ENCODE measurements at places on chromosomes 4 and X.

GRCh38 chr4:82989575-82990429, 20.8 kb downstream of the LIN54 start:
- no peak for DNase-seq

DNA sequence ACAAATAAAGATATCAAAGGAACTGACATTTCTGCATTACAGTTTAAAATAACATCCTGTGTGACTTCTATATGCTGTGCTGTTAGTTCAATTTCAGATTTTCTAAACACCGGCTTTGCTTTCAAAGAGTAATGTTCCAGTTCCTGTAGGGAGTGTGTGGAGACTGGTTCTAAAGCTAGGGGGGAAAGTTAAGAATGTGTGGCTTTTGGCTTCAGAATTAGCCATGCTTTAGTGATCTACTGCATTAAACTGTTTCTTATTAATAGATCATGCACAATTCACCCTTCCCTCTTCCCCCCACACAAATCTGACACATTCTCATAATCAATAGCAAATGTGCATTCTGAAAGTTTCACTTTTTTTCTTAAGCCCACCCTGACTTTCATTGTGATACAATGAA, 32.0 kb upstream of the DKK2 start:
- DNase-seq = no peak

- DNase-seq = no peak
Observed at GRCh38 chrX:107135965-107136307, 17.3 kb upstream of the RBM41 start.

DNA sequence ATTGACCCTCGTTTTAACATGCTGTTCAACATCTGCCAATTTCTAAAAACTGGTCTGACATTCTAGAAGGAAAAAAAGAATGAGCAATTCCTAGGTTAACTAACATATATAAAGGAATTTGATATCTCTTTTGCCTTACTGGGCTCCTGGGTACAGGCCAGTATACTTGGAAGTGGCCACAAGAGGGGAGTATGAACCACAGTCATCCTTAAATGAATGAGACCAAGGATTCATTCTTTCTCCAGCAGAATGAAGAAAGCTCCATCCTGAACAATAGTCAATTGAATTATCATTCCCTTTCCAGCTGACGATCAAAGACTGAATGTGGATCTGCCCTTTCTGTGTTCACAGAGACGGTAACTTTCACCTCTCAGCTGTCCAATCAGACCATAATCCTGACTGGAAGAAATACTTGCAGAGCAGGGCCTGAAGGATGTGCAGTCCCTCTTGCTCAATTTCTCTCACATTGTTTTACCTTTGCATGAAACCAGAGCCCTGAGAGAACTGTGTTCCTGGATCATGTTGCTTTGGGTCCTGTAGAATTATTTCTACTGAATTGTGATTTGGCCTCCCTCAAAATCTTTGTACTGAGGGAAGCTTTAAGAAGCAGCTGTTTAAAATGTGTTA, 14.8 kb upstream of the SPARCL1 start:
- DNase-seq = no peak

GRCh38 chrX:70421618-70422017, 1.5 kb upstream of the GDPD2 start:
- DNase-seq = no peak

- no peak for DNase-seq
Observed at GRCh38 chr4:40719008-40719623, 30.6 kb upstream of the NSUN7 start.

- no peak for DNase-seq
Observed at GRCh38 chr4:98448908-98449307, 187.7 kb downstream of the RAP1GDS1 start.
